IPS DF 6.9 (cell line): ENCODE measurements at places on chromosomes 13 and 19.

GRCh38 chr13:30991922-30992321 is 59.5 kb downstream of the TEX26 start:
- no peak for DNase-seq

DNA sequence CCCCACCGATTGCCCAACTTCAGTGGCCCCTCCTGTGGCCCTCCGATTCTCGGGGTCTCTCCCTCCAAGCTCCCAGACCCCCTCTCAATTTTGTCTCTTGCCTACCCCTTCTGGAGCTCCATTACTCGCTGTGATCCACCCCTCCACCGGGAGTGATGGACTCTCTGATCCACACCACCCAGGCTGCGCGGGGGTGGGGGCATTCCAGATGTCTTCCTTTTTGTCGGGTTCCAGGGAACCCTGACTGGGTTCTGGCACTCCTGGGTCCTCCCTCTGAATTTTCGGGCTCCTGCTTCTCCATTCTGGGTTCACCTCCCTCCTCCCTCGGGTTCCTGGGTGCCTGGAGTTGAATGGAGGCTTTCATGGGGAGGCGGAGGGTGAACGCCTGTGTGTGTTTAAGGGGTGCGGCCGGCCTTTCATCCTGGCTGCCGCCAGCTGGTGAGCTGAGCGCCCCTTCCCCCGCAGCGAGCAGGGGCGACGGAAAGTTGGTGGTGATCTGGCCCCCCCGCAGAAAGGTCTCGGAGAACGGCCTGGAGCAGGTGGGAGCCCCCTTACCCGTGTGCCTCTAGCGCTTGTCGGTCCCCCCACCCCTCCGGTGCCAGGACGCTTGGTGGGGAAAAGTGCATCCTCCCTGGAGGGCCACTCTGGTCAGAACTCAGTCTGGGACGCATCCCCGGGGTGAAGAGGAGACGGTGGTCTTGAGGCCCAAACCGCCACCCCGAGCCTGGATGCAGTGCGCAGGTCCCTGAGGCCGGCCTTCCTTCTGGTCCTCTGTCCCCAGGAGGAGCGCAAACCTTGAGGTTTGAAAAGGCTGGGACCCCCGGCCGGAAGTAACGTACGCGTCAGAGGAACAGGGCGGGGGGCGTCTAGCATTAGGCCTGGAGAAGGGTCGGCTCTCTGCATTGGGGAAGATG is 1.6 kb downstream of the MISP3 start:
- DNase-seq = no peak

GRCh38 chr13:109790086-109790485 is 3.7 kb upstream of the IRS2 start:
- no peak for DNase-seq

DNA sequence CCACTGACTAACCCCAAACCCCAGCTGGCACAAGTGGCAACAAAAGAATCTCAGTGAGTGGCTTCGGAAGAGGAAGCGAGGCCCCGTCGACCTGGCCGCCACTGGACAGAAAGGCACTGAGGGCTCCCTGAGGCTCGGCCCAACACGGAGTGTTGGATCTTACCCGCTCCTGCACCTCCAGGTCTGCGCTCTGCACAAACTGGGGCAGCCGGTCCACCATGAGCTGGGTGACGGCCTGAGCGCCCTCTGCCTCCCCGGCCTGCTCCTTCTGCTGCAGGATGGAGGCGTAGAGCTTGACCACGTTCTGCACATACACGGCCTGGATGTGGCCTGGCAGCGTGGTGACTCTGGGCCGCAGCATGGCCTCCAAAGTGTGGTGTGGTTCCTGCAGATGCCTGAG is 21.7 kb downstream of the IZUMO4 start:
- no peak for DNase-seq

DNA sequence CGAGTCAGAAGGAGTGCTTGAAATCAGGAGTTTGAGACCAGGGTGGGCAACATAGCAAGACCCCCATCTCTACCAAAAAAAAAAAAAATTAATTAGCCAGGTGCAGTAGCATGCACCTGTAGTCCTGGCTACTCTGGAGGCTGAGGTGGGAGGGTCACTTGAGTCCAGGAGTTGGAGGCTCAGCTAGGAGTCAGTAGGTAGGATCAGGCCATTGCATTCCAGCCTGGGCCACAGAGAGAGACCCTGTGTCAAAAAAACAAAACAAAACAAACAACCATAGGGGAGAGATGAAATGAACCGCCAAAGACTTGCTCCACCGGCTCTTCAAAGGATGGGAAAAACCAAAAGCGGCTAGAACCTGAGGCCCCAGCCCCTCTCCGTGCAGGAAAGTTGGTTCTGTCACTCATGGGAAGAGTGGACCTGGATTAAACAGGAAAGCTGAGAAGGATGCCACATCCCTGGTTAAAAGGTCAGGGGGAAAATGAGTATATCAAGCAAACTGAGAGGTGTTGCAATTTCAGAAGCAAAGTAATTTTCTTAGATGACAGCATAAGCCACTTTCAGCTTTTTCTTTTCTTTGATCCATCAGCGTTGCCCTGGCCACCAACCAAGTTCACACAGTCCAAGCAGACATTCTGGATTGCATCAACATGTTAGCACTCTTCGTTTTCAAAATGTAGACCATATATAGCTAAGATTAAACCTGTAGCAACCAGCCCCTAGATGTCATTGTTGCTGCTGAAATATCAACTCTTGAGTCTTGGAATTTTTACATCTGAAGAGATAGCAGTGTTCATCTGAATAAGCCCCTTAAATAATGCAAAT is 8.9 kb upstream of the ZNF507 start:
- DNase-seq = no peak

DNA sequence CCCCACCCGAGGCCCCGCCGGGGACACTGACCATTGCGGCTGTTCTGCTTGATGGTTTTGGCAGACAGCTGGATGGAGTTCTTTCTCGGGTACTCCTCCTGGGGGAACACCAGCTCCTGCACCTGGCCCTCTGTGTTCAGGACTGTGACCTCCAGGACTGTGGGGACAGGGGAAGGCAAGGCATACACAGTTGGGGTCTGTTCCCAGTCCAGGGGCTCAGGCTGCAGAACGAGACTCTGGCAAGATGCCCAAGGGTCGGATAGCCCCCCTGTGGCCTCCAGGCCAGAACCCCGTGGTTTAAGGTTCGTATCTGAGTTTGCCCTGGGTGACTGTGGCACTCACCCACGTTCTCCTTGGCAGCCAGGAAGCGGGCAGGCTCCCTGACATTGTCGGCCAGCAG is 22.7 kb upstream of the ASF1B start:
- no peak for DNase-seq

DNA sequence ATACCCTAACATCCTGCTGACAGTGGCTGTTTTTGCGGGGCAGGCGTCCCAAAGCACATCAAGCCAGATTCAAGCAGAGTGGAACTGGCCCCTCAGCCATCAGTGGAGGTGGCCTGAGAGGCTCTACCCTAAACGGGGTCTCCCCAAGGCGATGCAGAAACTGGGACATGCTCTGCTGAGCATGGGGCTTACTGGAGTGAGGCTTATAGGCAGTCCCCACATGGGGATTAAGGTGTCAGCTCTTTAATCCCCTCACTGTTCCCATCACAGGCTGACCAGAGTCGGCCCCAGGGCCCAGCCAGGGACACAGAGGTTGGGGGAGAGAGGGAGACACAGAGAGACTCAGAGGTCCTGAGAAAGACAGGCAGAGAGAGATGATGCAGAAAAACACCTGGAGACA is 17.0 kb downstream of the CYP2F1 start:
- no peak for DNase-seq

DNA sequence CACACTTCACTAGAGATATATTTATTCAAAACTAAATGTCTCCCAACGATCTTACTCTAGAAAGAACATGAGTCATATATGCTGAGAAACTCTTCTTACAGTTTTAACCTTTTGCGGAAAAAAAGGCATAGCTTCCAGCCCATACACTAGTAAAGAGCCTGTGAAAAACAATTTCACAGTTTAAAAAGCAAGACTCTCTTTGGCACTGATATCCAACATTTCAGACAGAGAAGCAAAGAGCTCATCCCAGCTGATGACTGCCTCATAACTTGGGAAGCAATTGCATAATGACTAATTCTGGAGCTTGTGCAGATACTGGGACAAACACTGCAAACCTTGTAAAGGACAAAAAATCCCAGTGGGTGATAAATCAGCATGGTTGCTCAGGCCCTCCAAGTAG is 88.0 kb downstream of the ENOX1 start:
- DNase-seq = no peak
